ENCODE measurements at places on chromosomes 6 and 20.
A peak's percentile ranks its signal among the peaks of the same experiment; 100 is the strongest.

- peak; percentile 97 for DNase-seq
These were observed 81.6 kb downstream of the GMPR start for GRCh38 chr6:16319813-16320532.

- no peak for DNase-seq
These were observed 115.9 kb downstream of the LY86 start for GRCh38 chr6:6704103-6705060.

DNA sequence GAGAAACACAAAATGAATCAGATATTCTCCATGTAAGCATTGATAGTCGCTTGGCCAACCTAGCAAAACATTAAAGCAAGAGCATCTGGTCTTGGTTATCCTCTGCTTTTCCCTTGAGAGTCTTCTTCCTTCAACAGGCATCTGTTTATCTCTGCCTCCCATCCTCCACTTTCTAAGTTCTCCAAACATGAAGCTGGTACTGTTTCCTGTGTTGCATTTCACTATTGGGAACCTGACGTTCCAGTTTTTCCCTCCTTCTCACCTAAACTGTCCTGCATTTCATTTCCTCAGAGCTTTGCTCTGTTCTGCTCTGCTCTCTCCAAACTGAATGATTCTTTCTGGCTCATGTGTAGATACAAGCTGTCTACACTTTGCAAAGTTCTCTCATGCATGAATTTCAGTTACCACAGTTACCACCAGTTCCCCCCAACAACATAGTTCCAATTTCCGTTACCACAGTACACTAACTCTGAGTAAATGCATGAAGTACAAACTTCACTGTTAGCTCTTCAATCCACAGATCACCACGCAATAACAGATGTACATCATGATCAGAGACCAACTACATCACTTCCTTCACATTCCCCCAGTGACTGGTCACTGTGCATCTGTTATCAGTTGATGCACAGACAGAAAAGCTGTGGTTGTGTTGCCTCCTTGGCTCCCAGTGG, 86.7 kb upstream of the F13A1 start:
- DNase-seq: no peak

- no peak for DNase-seq
These were observed 191.3 kb upstream of the ARG1 start for GRCh38 chr6:131381709-131382093.

DNA sequence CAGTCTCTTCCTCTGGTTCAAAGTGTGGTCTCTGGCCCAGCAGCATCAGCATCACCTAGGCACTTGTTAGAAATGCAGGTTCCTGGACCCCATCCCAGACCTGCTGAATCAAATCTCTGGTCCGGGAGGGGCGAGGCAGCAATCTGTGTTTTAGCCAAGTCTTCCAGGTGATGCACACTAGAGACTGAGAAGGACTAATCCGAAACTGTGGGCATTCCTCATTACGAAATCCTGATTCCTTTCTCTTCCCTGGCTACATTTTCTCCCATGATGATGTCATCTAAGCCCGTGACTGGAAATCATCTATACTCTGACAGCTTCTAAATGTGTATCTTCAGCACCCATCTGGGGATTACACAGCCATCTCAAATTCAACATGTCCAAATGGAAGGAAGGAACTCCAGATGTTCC, 39.7 kb upstream of the PRND start:
- peak; percentile 26 for DNase-seq

- DNase-seq: no peak
These were observed 51.9 kb downstream of the IL22RA2 start for GRCh38 chr6:137121401-137121997.

GRCh38 chr20:15742087-15742486, 831.2 kb downstream of the KIF16B start:
- no peak for DNase-seq

GRCh38 chr6:134464690-134465411, 146.9 kb upstream of the SGK1 start:
- no peak for DNase-seq

DNA sequence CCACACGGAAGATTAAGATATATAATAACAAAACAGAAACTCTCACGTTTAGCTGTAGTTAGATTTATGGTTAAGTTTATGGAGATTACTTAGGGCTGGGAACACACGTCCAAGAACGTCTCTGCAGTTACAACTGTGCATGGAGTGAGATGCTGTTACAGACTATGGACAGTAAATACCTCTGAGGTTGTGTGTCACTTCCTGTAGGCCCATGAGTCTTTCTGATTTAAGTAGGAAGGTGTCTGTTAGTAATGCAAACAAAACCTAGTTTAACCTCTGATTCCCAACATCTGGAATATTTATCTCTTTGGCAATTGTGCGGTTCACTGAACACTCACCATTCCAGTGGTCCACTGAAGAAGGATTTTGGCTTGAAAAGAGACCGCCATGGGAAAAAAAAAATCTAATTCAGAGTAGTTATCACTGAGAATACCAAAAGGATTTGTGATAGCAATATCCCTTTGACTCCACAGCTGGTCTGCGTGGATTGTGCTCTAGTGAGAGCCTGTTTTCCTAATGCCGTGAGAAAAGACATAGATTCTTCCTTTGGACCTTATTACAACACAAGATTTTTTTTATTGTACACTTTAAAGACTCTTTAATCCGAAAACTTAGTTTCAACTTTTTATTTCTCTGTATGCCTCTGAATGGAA, 478.2 kb upstream of the CITED2 start:
- DNase-seq: no peak

GRCh38 chr6:24391756-24392405, 10.9 kb upstream of the MRS2 start:
- DNase-seq: no peak

DNA sequence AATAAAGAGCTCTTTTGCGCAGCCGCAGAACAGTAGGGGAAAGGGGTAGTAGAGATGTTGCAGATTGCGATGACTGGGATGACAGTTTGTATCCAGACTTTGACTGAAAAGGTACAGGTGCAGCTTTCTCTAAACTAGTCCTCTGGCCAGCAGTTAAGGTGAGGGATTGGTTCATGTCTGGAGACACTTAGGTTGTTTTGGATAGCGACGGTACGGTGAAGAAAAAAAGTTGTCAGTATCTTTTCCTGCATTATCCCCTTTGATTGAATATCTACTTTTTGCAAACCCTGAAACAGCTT, 537 bp downstream of the PRR3 start:
- DNase-seq: peak; percentile 21

GRCh38 chr6:151390851-151391470, 398 bp downstream of the ZBTB2 start:
- DNase-seq: no peak

- no peak for DNase-seq
These were observed 4.0 kb upstream of the CAP2 start for GRCh38 chr6:17389274-17389847.

DNA sequence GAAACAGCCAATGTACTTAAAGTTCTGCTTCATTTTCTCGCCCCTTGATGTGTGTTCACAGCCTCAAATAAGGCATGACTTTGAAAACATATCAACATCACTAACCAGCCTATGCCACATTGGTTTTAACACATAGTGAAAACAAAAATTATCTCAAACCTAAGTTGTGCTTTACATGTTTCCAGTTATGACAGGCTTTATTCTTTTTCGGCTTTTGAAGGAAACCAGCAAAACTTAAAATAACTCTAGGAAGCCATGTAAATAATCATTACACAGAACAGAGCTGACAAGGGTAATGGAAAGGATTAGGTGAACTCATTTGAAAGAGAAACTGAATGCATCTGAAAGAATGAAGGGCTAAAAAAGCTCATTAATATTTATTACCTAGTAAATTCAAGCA, 42.1 kb downstream of the BMP5 start:
- no peak for DNase-seq

GRCh38 chr20:25987073-25987927, 290.6 kb upstream of the ZNF337 start:
- DNase-seq: peak; percentile 9

GRCh38 chr6:124002377-124003081, 198.9 kb downstream of the NKAIN2 start:
- peak; percentile 8 for DNase-seq

DNA sequence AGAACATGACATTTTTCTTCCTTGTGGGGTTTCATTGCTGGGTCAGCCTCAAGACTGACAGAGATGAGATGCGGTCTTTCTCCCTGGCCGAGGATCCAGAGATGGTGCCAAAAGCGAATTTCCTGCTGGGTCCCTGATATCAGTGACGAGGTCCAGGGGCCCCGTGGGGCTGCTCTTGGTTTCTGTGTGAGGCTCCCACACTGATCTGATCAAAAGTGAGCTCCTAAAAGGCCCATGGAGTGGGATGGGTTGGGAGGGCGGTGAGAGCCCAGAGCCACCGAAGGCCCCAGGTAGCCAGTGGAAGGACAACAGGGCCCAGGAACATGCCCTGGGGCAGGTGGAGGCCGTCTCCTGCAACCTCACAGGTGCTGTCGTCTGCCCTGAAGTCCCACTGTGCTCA, 208.4 kb upstream of the CDH4 start:
- DNase-seq: no peak

- DNase-seq: no peak
These were observed 2138.3 kb upstream of the DEFB115 start for GRCh38 chr20:29119141-29119540.

DNA sequence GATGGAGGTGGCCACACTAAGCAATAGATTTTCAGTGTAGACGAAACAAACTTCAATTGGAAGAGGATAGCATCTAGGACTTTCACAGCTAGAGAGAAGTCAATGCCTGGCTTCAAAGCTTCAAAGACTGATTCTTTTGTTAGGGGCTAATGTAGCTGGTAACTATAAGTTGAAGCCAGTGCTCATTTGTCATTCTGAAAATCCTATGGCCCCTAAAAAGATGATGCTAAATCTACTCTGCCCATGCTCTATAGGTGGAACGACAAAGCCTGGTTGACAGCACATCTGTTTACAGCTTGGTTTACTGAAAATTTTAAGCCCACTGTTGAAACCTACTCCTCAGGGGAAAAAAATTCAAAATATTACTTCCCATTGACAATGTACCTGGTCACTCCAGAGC, 226.7 kb downstream of the BCAS1 start:
- no peak for DNase-seq

DNA sequence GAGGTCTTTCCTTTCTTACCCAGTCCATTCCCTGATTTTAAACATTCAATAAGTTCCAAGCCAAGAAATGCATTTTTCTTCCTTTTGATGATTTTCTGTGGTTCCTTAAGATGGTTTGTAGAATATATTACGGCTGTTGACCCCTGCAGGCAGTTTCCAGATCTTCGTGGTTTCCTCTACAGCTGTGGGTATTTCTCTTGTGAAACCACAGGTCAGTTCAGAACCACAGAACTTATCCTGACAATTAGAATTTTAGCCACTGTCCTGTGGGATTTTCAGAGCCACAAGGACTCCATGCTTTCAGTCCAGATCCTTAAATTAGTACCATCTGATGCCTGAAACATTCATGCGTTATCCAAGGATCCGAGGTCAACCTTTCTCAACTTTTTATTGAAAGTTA, 29.7 kb upstream of the EXOC2 start:
- DNase-seq: peak; percentile 22

- DNase-seq: peak; percentile 27
These were observed at the start of gene PAQR8 for GRCh38 chr6:52361945-52362442. TSS of gene PAQR8 (plus strand) at chr6:52362151. CDS start at chr6:52403214, 41,063 bp downstream.

- DNase-seq: no peak
These were observed 38.3 kb upstream of the PDYN start for GRCh38 chr20:2032168-2032567.

- DNase-seq: no peak
These were observed 61.2 kb downstream of the SSR1 start for GRCh38 chr6:7251646-7252260.
